GM23338 (cell line): ENCODE measurements at places on chromosomes 6 and 20.

GRCh38 chr6:122621638-122622037 is 11.4 kb downstream of the PKIB start:
- H3K4me3 ChIP-seq: no peak overlapping the region
- no peak overlapping the region for H3K27ac ChIP-seq
- H3K27me3 ChIP-seq: no peaks in the 10 kb centered on the region
- H3K36me3 ChIP-seq: no peaks in the 10 kb centered on the region
- H3K4me1 ChIP-seq: no peaks in the 10 kb centered on the region

GRCh38 chr6:60991427-60992028 is 1294.5 kb downstream of the KHDRBS2 start:
- no peak overlapping the region for H3K4me3 ChIP-seq
- H3K4me1 ChIP-seq: no peaks in the 10 kb centered on the region
- 0 out of 2 replicates have a peak, but pooled peaks cover 3% of the 10 kb centered on the region for H3K36me3 ChIP-seq
- no peaks in the 10 kb centered on the region for H3K27me3 ChIP-seq
- DNase-seq: no peak
- no peak overlapping the region for H3K27ac ChIP-seq

DNA sequence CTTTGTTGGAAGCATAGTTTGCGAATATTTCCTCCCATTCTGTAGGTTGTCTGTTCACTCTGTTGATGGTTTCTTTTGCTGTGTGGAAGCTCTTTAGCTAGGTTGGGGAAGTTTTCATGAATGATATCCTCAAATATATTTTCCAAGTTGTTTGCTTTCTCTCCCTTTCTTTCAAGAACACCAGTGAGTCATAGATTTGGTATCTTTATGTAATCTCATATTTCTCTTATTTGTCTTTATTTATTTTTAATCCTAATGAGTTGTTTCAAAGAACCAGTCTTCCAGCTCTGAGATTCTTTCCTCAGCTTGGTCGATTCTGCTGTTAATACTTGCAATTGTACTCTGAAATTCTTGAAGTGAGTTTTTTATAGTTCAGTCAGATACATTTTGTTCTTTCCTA is 628.0 kb upstream of the ID4 start:
- H3K36me3 ChIP-seq: no peaks in the 10 kb centered on the region
- H3K4me1 ChIP-seq: no peaks in the 10 kb centered on the region
- no peak overlapping the region for H3K27ac ChIP-seq
- DNase-seq: no peak

DNA sequence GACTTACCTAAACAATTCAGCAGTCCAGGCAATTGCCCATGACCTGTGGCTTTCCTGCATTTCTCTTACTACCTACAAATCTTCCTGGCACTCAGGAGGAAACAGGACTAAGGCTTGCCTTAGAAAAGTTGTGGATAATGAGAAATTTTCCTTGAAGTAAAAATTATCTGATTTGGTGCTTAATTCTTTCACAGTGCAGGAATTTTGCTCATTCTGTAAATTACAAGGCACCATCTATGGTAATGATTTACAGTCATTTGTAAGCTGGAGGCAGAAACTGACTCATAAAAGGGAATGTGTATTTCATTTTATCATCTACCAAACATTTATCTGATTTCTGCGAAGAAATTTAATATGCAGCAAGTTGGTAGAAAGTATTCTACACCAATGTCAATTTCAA is 211.5 kb upstream of the FKBP1C start:
- H3K4me3 ChIP-seq: no peak overlapping the region
- peak overlapping the region; percentile 30; the same call in 1 of the 2 replicates for H3K27ac ChIP-seq
- no peaks in the 10 kb centered on the region; the same call in 1 of the 2 replicates for H3K4me1 ChIP-seq
- H3K36me3 ChIP-seq: no peaks in the 10 kb centered on the region
- no peaks in the 10 kb centered on the region for H3K27me3 ChIP-seq

DNA sequence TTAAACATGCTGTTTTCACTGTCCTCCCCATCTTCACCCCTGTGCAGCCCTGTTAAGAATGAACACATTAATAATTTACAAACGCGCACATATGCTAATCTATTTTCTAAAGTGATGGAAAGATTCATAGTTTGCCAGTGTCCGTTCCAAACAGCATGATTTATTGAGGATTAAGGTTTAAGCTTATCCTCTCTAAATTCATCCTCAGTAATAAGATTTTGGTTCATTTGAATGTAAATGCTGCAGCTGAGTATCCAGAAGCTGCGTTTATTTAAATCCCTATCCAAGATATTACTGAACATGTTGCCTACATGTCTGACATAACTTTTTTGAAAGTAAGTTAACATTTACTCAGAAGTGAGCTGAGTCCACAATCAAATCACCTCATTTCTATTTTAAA is 42.8 kb upstream of the FAM135A start:
- H3K27ac ChIP-seq: no peak overlapping the region
- H3K4me3 ChIP-seq: no peak overlapping the region
- no peaks in the 10 kb centered on the region for H3K27me3 ChIP-seq

- peaks cover 12% of the 10 kb centered on the region; the same call in 1 of the 2 replicates for H3K4me1 ChIP-seq
- no peaks in the 10 kb centered on the region for H3K36me3 ChIP-seq
- H3K27me3 ChIP-seq: no peaks in the 10 kb centered on the region
- no peak for DNase-seq
Measured at GRCh38 chr6:44335631-44336030, 6.8 kb upstream of the SPATS1 start.

GRCh38 chr20:57189713-57190112 is 76.7 kb downstream of the BMP7 start:
- H3K4me3 ChIP-seq: no peak overlapping the region
- H3K4me1 ChIP-seq: no peaks in the 10 kb centered on the region
- no peak for DNase-seq
- no peaks in the 10 kb centered on the region for H3K27me3 ChIP-seq

- H3K27me3 ChIP-seq: no peaks in the 10 kb centered on the region
- H3K4me3 ChIP-seq: no peak overlapping the region
- H3K27ac ChIP-seq: no peak overlapping the region
- DNase-seq: no peak
- H3K4me1 ChIP-seq: peaks cover 11% of the 10 kb centered on the region; the same call in 1 of the 2 replicates
- H3K36me3 ChIP-seq: no peaks in the 10 kb centered on the region
Measured at GRCh38 chr20:50305636-50306477, 115.2 kb downstream of the CEBPB start.

DNA sequence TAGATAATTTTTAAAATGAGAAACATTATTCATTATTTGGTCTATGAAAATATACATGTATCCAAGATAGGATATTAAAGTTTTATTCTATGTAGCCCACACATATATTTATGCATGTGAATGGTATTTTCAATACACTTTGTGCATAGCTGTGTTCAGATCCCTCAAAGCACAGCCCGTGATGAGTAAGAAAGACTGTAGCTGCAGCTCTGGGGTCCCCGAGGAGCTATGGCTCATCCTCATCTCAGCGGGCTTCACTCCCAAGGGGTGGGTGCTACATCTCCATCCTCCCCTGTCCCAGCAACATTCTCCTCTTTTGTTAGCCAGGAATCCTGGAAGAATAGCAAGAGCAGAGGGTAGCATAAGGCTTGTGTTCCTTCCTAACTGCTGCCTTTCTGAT is 130.8 kb downstream of the SAMD5 start:
- no peaks in the 10 kb centered on the region for H3K36me3 ChIP-seq
- no peaks in the 10 kb centered on the region for H3K4me1 ChIP-seq
- H3K4me3 ChIP-seq: no peak overlapping the region
- H3K27me3 ChIP-seq: no peaks in the 10 kb centered on the region
- H3K27ac ChIP-seq: no peak overlapping the region

DNA sequence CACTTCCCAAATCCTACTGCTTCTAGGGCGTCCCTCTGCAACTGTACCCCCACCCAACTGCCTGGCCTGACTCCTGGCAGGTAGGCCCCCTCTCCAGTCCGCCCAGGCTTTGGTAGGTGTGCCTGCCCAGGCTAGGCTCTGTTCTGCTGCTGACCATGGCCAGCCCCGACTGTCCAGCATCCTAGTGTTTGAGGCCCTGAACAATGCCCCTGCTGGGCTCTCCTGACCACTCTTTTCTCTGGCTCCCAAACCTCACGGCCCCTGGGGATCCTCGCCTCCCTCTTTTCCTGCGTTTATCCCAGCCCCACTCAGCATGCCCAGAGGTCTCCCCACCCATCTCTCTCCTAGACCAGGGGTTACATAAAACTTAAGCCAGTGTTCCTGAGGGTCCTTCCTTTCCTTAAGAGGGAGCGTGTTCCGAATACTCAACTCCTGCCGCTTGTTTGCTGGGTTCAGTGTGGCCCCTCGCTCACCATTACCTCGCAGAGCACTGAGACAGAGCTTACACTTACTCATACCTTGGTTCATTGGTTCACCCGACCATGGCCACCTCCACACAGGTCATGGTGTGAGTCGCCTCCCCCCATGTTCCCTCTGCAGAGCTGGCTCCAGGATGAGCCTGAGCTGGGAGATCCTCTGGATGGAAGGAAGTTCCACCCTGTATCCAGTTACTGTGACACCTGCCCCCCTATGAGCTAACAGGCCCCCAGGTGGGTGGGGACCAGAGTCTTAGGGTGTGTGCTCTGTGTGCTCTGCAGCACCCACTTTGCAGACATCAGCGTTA is 21.0 kb upstream of the MYT1 start:
- no peaks in the 10 kb centered on the region for H3K36me3 ChIP-seq
- H3K4me3 ChIP-seq: no peak overlapping the region
- H3K4me1 ChIP-seq: 0 out of 2 replicates have a peak, but pooled peaks cover 3% of the 10 kb centered on the region
- no peak overlapping the region for H3K27ac ChIP-seq
- no peak for DNase-seq

- no peak overlapping the region for H3K4me3 ChIP-seq
- no peak overlapping the region for H3K27ac ChIP-seq
- H3K4me1 ChIP-seq: no peaks in the 10 kb centered on the region
- peaks cover 8% of the 10 kb centered on the region; the same call in 1 of the 2 replicates for H3K36me3 ChIP-seq
Measured at GRCh38 chr20:17631576-17632319, 50.3 kb downstream of the RRBP1 start.
